ENCODE measurements at places on chromosomes 7 and 10.
A peak's percentile ranks its signal among the peaks of the same experiment; 100 is the strongest.

- no peak for DNase-seq
Measured at GRCh38 chr7:68444042-68444441, 1154.2 kb upstream of the AUTS2 start.

- peak; percentile 24 for DNase-seq
Measured at GRCh38 chr7:129741743-129742213, 130.3 kb downstream of the NRF1 start.

DNA sequence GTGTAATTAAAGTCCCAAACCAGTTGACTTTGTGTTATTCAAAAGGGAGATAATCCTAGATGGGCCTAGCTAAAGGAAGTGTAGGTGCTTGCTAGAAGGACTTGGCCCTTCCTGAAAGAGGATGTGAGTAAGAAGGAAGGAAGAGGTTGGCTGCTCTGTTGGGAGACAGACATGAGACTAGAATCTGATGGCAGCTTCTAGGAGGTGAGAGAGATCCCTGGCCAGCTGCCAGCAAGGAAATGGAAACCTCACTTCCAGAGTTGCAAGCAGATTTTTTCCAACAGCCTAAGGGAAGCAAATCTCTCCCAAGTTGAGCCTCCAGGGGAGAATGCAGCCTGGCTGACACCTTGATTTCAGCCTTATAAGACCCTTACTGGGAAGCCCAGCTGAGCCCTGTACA lies 368.4 kb upstream of the ZMIZ1 start:
- DNase-seq = peak; percentile 23

DNA sequence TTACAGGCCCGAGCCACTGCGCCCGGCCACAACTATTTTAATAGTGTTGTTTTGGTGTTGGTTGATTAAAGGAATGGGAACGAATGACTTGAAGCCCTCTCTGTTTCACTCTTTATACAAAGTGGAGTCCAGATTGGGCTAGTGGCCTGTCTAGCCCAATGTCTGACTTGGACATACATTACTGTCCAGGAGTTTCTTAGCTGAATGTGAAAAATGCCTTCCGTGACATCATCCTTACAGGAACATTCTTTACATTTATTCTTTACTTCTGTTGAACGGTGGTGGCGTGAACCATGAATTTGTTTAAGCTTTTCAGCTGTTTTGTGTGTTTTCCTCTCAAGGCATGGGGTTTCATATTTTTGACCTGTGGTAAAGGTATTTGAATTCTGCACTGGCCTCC lies 67.9 kb downstream of the DAGLB start:
- no peak for DNase-seq

- peak; percentile 80 for DNase-seq
Measured at GRCh38 chr7:129066290-129067131, 11.6 kb upstream of the TNPO3 start.

DNA sequence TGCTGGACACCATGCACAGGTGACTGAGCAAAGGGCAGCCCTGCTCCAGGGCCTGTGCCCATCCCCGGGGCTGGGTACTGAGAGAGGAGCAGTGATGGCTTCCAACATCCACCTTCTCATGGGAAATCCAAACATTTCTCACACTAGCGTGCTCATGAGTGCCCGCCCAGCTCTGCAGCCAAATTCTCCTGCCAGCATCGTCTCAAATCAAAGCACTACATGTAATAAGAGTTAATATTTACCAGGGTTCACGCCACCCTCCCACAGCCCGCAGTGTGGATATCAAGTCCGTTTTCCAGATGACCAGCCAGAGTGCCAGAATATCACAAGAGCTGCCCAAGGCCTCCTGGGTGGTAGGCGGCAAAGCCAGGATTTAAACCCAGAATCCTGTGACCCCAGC lies 12.1 kb downstream of the IL15RA start:
- DNase-seq = no peak

DNA sequence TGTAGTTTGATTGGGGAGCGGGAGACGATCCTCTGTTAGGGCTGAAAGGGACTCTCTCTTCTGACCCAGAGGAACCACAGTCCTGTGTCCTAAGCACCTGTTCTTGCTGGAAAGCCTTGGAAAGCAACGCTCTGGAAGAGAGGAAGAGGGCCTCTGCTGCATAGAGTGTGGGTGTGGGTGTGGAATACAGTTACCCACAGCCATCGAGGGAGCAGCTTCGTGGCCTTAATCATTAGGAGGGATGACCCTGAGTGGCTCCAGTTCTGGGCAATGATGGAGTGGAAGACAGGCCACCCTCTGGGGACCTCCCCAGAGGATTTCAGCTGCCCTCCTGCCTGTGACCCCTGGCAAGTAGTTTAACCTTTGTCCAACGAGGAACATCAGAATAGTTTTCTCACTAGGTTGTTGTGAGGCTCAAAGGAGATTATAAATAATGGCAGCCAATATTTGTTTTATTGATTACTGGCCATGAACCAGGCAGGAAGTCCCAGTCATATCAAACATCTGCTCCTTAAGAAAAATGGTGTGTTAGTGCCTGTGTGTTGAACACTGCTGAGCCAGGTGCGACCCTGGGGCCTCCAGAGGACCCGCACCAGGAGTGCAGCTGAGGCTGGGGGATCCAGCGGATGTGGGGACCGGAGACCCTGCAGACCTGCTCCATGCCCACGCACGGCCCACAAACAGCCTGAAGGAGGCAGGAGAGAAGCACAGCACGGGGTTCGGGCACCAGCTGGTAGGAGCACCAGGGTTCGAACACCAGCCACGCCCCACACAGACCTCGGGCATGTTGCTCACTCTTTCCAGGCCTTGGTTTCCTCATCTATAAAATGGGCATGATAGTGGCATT lies 35.6 kb downstream of the FAM241B start:
- DNase-seq = no peak

Measured in NB4 (cell line).